T1000 (cell line): ENCODE measurements at places on chromosomes 12 and 14.
A peak's percentile ranks its signal among the peaks of the same experiment; 100 is the strongest.

- no peak for DNase-seq
Measured at GRCh38 chr14:68662392-68662791, 130.5 kb downstream of the ZFP36L1 start.

DNA sequence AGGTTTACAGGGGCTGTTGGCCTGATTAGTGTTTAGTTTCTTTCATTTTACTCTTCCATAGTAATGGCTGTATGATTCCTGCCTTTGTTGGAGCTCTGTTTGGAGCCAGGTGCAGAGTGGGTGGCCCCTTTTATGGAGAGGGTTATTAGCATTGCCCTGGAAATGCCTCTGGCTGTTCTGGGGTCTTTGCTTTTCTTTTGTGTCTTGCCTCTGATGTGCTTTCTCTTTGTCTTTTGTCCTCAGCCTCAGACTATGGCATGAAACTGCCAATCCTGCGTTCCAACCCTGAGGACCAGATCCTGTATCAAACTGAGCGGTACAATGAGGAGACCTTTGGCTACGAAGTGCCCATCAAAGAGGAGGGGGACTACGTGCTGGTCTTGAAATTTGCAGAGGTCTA, 6.9 kb downstream of the MLEC start:
- no peak for DNase-seq

DNA sequence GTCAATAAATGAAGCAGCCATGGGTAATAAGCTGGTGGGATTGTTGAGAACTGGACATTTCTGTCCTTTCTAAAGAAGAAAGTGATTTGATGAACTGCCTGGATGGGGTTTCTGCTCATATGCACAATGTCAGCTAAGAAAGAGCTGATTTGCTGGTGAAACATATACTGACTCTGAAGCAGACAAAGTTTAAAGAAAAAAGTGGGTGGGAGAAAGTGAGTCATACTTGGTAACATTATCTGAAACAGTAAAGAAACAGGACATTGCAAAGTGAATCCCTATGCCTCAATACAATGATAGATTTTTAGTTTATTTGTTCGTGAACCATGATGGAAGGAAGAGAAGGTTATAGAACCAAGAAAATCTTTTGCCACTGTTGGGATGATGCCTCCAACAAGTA, 95.6 kb upstream of the DNM1L start:
- DNase-seq = no peak

DNA sequence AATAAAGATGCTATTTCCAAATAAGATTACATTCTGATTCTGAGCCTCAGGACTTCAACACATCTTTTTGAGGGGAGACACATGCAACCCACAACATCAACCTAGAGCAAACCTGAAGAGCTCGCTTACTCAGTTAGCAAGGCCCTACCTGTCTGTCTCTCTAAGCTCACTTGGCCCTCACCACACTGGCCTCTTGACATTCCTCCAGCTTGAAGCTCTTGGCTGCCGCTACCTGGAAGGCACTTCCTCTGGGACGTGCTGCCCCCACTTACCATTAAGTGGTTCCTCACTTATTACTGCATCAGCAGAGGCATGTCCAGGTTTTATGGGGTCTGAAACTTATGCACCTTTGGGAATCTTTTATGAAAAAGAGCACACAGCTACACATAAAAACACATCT, 354.8 kb downstream of the GALC start:
- no peak for DNase-seq

DNA sequence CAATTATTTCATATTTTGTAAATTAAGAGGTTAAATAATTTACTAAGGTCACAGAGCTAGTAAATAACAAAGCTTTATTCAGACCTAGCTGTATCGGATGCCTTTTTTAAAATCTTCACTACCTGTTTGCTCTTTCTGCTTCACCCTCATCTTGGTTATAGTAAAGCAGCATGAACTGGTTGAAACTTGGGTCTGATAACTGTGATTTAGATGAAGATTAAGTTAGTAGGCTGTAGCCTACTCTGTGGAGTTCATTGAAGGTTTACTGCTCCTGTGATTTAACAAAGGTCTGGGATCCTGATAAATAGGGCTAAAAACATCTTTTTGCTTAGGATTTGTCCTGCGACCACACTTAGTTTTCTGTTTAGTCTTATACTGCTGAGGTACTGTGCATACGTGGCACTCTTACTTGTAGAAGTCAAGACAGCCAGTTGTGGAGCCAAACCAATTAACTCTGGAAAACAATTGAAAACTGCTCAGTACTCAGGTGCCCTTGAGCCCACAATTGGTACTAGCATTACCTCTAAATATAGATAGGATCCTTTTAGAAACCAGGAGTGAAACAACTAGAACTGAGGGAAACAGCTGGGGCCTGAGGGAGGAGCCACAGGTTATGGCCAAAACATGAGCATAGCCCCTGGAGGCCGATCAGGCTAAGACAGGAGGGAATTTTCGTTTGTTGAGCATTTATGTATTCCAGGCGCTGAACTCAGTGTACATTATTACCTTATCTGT, 2.3 kb downstream of the SPATS2 start:
- DNase-seq = no peak

- DNase-seq = no peak
Measured at GRCh38 chr14:105745433-105746123, 219.2 kb downstream of the TMEM121 start.

- DNase-seq = no peak
Measured at GRCh38 chr14:28515571-28515970, 251.0 kb upstream of the FOXG1 start.

GRCh38 chr14:69880893-69881292, 1.7 kb downstream of the SMOC1 start:
- no peak for DNase-seq

DNA sequence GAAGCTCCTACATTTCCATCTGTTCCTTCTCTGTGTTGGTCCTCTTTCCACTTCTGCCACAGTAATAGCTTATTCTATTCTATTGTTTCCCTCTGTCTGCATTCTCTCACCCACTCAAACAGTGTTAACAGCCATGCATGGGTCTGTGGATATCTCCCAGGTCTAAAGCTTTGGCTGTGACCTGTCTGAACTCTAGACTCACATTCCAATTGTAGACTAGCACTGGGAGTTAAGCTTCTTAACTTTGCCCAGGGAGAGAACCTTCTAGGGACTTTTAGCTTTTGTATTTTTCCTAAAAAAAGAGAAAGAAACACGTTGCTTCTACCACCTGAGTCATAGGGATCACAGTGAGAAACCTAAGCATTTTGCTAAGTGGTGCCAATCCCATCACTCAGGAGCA, 36.7 kb downstream of the PTPRR start:
- DNase-seq = no peak

GRCh38 chr12:103530307-103531066, 34.7 kb upstream of the C12orf42 start:
- no peak for DNase-seq

- peak; percentile 56 for DNase-seq
Measured at GRCh38 chr12:7512553-7512952, 9.0 kb upstream of the CD163 start.

DNA sequence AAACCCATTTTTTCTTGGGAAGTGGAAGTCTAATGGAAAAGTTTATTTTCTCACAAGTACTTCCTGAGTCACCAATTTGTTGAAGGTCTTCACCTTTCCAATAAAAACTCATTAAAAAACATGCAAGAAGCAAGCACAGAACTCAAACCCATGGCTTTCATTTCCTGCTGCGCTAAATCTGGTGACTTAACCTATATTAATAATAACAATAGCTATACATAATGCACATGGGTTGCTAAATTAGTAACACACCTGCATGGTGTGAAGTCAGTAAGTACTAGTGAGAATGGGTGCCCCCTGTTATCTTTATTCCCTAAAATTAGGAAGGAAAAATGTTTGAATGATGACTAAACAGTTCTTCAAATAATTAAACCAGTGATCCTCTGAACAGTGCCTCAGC, 52.3 kb downstream of the PPP2R5C start:
- no peak for DNase-seq

DNA sequence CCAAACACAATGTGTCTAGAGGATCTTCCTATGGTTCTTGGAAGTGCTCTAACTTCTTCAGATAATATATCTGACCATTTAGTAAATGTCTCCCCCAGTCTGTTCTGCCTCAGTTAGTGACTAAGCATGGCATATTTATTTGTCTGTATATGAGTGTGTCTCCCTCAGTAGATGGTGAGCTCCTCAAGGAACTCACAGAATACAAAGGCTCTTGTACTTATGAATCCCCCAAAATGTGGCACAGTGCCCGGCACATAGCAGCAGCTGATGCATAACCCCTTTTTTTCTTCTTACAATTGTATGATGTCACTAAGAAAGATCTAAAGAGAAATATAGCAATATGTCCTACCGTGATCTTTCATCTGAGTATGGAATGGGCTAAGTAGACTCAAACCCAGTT, 264.7 kb upstream of the PRICKLE1 start:
- DNase-seq = no peak

DNA sequence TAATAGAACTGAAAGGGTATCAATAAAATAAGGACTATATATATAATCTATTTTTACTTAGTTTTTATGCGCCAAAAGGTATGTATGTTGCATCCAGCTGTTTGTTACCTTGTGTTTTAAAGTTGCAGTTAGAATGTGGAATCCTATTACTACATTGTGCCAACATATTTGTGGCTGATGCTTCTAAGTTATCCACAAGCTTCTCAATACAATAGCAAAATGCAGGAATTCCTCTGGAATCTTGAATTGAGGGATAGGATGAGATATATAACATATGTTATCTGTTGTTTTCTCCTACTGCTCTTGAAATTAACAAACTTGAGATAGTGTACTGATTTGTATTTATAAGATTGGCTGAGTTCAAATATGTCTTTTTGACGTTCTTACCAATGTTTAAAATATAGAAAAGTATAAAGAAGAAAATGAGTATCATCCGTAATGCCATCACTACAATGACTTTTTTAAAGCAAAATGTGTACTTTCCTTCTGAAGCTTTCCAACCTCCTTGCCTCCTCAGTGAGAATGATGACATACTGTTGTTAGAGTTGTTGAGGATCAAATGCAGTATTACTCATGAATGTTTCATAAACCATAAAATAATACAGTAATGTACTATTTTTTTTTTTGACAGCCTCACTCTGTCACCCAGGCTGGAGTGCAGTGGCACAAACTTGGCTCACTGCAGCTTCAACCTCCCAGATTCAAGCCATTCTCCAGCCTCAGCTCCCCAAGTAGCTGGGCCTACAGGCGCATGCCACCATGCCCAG, 6.6 kb downstream of the RAP1B start:
- DNase-seq = no peak

DNA sequence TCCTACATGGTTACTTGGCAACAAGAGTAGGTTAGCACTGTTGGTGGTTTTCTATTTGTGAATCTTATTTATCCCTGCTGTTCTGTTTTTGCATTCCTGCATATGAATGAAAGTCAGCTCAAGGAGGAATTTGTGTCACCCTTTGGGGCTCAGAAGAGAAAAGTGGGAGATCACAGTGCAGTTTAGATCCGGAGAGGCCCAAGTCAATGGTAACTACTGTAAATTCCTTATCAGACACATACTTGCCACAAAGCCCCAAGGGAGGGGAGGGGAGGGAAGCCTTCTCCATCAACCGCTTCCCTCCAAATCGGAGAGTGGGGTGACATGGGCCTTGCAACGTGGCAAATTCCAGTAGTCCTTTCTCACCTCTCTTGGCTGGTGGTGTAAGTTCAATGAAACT, 15.0 kb downstream of the GSG1 start:
- no peak for DNase-seq

DNA sequence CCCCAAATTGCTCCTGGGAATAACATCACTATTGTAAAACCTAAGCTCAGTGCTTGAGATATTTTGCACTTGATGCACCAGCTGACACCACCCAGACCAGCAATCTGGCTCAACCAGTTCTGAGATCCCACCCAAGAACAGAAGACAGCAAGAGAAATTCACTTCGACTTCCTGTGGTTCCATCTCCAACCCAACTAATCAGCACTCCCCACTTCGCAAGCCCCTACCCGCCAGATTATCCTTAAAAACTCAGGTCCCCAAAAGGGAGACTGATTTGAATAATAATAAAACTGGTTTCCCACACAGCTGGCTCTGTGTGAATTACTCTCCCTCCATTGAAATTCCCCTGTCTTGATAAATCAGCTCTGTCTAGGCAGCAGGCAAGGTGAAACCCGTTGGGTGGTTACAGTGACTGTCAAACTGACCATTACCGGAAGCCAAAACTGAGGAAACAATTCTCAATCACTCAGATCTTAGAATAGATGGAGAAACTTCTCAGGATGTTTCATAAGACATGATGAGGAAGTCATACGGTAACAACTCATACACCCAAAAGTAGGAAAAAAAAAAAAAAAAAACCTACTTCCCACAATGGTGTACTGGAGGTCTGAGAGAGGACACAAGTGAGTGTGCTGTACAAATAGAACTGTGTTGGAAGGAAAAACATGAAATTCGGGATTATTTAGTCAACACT, 92.4 kb downstream of the TMTC1 start:
- DNase-seq = no peak

DNA sequence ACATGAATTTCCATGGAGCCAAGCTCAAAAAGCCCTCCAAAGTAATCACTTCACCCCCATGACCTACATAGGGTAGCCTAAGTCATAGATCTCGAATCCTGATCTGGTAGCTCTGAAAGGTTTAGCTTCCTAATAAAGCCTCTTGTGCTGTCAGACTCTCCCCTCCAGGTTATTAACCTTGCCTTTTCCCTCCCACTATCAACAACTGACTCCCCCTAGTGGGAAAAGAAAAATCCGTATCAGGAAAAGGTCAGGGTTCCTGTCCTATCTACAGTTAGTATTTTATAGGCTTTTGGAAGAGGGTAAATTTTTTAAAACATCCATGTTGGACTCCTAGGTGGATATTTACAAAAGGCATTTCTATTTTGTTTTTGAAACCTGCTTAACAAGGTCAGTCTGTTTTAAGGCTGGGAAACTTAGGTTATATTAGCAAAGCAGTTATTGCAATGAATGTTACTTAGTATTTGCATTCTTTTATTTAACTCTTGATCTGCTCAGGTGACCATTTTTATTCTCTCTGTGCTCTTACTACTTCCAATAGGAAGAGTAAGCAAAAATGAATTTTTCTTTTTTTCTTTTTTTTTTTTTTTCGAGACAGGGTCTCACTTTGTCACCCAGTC, 8.0 kb downstream of the YY1 start:
- DNase-seq = no peak

- DNase-seq = peak; percentile 28
Measured at GRCh38 chr12:27343255-27344000, 10.8 kb downstream of the BMAL2 start.

- DNase-seq = no peak
Measured at GRCh38 chr12:130142736-130143135, 19.5 kb upstream of the FZD10 start.

DNA sequence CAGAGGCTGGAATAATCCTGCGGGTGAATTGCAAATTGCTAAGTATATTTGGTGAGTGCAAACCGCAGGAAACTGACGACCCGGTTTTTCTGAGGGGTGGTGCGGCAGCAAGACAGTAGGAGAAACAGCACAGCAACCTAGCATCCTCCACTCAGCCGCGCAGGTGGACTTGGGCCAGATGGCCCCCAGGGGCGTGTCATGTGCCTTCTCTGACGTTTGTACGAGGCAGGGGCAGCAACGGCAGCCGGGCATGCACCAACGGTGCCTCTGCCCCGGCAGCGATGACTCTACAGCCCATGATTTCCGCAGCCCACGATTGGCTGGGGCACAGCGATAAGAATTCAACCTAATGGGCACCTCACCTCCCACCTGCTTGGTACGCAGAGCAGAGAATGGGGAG, 11.1 kb upstream of the CLEC2A start:
- no peak for DNase-seq

GRCh38 chr12:116053479-116054200, 223.9 kb downstream of the MED13L start:
- DNase-seq = no peak
